ENCODE measurements at places on chromosomes 2 and 18.

- no peak for DNase-seq
These were observed 57.8 kb upstream of the MC2R start for GRCh38 chr18:13973061-13973575.

- no peak for DNase-seq
These were observed 188.8 kb downstream of the CAMKMT start for GRCh38 chr2:44550561-44550960.

DNA sequence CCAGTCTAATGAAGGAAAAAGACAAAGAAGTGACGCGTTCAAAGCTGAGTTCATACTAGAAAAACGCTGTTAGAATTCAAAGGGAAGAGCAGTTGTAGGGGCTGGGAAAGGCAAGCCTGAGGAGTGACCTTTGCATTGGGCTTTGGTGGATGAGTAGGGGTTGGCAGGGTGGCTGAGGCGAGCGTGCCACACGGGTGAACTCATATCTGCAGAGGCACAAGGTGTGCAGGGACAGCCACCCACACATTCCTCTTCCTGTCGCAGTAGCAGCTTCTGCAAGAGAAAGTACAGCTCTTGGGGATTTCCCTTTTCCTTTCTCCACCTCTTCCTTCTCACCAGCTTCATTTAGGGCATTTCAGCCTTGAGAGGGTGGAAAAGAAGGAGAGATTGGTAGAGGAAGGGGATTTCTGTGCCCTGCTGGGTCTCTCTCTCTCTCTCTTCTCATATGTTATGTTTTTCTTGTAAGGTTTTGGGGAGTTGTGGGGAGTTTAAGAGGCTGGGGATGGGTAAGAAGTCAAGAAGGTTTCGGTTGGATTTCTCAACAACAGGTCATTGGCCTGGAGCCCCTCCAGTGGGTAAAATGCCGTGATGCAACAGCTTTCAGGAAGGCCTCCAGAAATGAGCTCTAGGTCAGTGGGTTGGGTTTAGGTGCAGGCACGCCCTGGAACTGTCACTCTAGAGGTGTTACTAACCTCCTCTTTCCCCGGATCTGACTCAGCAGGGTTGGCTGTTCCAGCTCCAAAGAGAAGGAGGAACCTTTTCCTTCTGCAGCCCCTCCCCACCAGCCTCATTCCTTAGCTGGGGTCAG lies 40.1 kb downstream of the ODC1 start:
- DNase-seq = no peak

DNA sequence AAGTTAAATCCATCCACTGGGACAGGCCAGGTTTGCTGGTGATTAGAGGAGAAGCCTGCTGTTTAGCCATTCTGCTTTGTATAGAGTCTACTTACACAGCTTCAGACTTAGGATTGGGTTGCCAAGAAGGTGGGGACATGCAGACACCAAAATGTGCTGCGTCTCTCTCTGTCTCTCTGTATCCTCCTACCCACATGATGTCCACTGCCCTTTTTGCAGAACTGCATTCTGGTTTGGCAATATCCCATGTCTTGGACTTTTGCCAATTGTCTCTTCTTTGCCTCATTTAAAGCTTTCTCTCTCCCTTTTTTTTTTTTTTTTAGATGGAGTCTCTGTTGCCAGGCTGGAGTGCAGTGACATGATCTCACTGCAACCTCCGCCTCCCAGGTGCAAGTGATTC lies 261.1 kb upstream of the FN1 start:
- DNase-seq = no peak
